RCC 7860 (cell line): ENCODE measurements at places on chromosomes 16 and 17.
A peak's percentile ranks its signal among the peaks of the same experiment; 100 is the strongest.

DNA sequence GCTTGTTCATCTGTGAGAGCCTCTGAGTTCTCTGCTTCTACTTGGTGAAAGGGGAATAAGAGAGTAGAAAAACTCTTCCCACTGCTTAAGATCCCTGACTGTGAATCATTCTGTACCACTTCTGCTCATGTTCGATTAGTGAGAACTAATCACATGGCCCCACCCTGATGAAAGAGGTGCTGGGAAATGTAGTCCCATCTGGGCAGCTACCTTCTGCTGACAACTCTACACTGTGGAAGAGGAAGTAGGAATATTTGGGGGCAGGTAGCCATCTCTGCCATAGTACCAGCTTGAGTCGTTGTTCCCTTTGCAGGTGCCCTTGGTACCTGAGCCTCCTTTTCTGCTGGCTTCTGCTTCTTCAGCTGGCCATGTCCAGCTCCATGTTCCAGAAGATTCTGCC, 29.9 kb downstream of the NKD1 start:
- DNase-seq, result no peak

- DNase-seq, result no peak
These were observed 60.8 kb downstream of the TEX14 start for GRCh38 chr17:58630883-58631522.

- no peak for DNase-seq
These were observed 21.1 kb downstream of the FOXN1 start for GRCh38 chr17:28527181-28527681.

GRCh38 chr17:4986403-4986802, 1.1 kb downstream of the CAMTA2 start:
- no peak for DNase-seq

DNA sequence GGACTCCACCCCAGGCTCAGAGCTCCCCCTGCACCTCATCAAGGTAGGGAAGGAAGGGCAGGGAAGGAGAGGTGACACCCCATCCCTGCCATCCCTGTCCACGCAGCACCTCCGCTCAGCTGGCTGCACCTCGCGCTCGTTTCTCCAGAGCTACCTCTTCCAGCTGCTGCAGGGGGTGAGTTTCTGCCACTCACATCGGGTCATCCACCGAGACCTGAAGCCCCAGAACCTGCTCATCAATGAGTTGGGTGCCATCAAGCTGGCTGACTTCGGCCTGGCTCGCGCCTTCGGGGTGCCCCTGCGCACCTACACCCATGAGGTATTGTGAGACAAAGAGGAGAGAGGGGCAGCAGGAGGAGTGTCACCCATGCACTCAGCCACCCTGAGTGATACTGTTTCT, 1.4 kb downstream of the CDK3 start:
- no peak for DNase-seq

- DNase-seq, result no peak
These were observed 9.8 kb downstream of the GABARAPL2 start for GRCh38 chr16:75575958-75576357.

- DNase-seq, result peak; percentile 67
These were observed at the start of gene IFI35 for GRCh38 chr17:43006639-43007551. Gene IFI35, plus strand, starts transcription at chr17:43006784. Its CDS starts 164 bp downstream, at chr17:43006948.

- DNase-seq, result no peak
These were observed 542 bp downstream of the ZNF764 start for GRCh38 chr16:30557707-30557956.

DNA sequence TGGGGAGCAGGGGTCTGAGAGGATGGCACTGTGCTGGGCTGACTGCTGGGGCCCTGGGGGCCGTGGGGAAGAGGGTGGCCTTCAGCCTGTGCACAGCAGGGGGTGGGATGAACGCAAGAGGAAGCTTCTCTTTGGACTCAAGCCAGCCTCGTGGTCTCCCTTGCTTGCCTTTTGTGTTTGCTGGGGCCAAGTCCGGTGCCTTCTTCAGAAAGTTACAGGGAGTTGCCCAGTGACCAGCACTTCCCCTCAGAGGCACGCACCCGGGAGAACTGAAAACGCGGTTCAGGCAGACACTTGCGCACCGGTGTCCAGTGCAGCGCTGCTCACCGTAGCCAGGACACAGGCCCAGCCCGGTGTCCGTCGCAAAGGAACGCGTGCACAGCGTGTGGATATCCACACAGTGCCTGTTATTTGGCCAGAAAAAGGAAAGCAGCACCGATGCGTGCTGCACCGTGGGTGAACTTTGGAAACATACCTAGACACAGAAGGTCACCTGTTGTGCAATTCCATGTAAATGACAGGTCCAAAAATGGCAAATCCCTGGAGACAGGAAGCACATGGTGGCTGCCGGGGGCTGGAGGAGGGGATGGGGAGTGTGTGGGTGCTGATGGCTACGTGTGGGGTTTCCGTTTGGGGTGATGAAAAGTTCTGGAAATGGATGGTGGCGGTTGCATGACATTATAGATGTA, 29.4 kb upstream of the NUDT16L1 start:
- no peak for DNase-seq

GRCh38 chr17:1484676-1485422, 7.6 kb downstream of the MYO1C start:
- peak; percentile 28 for DNase-seq

DNA sequence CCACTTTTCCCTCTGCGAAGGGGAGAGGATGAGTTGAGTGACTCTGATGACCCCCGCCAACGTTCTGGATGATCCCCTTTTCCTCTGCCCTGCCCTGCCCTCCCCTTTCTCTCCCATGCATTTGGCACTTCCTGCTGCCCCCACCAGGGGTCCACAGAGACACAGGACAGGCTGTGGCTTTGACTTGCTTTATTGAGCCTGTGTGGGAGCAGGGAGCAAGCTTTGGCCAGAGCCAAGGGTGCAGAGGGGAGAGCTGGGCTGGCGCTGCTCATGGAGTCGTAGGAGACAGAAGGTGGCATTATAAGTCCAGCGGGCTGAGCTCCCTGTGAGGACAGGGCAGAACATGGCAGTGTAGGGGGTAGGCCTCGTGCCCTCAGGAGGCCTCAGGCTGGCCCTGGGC, 1.6 kb downstream of the PPY start:
- no peak for DNase-seq

GRCh38 chr16:65070831-65071432, 50.9 kb downstream of the CDH11 start:
- peak; percentile 82 for DNase-seq

GRCh38 chr17:8563981-8564602, 66.4 kb downstream of the MYH10 start:
- no peak for DNase-seq

GRCh38 chr17:17387498-17388362, 84.6 kb downstream of the NT5M start:
- DNase-seq, result no peak

GRCh38 chr17:34314279-34314678, 5.0 kb upstream of the CCL8 start:
- no peak for DNase-seq
